ENCODE measurements at places on chromosomes 16 and 17. TPM values are rescaled to one million over a fixed set of nuclear protein-coding genes. Genes with fewer than 3 reads are reported as not detected.
A peak's percentile ranks its signal among the peaks of the same experiment; 100 is the strongest.

DNA sequence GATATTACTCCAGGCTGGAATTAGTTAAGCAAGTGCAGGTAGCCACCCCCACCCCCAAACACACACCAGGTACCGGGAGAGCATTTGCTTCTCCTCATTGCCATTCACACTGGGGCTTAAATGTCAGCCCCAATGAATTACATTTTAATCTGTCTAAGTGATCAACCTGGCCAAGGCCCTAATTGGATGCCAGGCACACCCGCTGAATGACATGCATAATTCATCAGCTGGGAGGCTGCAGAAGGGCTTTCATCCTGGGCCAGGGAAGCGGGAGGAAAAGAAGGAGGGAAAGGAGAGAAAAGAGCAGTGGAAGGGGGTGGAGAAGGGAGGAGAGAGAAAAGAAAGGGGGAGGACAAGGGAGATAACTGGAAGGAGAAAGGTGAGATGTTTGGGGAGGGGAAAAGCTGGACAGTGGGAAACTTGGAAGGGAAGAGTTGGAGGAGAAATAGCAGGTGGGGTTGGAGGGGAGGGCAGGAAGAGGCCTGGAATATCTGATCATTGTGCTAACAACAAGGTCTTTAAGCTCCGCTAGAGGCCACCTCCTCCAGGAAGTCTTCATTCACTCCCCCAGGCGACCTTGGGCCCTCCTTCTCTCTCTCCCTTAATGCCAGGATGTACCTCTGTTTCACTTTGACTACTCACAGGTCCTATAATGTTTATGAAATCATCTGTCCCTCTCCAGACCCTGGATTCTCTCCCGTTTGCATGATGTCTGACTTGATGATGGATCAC lies 40.1 kb upstream of the CES5A start:
- no peak for DNase-seq

Gene HOXB3
- total RNA-seq, result 0.04 TPM

GRCh38 chr17:75406222-75406615 lies 741 bp upstream of the GRB2 start:
- DNase-seq, result no peak

DNA sequence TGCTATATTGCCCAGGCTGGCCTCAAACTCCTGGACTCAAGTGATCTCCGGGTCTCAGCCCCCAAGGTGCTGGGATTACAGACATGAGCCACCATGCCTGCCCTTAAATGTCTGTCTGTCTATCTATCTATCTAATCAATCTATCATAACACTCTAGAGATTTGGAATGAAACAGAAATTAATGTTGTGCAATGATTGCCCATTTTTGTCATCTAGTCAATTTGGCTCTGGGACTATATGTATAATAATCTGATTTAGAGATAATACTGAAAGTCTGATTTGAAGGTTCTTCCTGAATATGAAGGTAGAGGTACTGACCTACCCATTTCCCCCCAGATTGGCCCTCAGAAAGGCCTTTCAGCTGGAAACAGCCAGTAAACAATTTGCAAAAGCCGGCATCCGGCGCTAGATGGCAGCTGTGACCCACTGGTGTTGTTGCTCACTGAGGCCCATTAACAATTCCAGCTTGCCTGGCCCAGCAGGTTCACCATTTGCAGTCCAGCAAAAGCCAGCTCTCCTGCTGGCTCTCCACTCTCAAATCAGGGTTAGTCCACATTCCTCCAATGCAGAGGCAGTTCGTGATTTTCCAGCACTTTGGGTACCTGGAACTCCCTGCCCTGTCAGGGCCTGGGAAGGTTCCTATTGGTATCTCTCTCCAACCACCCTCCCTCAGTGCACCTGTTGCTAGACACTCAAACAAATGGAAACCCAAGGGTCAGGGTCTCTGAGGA lies 22.9 kb upstream of the C16orf87 start:
- DNase-seq, result no peak

DNA sequence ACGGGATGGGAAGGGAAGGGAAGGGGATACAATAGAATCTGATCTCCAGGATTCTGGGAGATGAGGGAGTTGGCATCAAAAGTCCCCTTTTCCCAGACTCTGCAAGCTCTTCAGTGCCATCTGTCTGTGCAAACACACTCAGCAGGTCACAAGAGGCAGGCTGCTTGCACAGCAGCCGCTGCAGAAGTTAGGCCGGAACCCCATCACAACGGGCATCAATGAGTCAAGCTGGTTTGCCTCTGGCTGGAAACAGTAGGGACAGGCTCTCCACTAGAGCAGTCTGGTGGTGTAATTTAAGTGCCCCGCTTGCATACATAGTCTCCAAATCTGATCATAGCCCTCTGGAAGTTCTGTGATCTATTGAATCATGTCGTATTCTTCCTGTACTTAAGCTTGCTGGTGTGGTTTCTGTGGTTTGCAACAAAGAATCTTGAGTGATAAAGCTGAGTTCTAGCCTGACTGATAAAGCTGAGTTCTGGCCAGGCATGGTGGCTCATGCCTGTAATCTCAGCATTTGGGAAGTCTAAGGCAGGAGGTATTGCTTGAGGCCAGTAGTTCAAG lies 33.7 kb upstream of the KDM8 start:
- DNase-seq, result peak; percentile 85

DNA sequence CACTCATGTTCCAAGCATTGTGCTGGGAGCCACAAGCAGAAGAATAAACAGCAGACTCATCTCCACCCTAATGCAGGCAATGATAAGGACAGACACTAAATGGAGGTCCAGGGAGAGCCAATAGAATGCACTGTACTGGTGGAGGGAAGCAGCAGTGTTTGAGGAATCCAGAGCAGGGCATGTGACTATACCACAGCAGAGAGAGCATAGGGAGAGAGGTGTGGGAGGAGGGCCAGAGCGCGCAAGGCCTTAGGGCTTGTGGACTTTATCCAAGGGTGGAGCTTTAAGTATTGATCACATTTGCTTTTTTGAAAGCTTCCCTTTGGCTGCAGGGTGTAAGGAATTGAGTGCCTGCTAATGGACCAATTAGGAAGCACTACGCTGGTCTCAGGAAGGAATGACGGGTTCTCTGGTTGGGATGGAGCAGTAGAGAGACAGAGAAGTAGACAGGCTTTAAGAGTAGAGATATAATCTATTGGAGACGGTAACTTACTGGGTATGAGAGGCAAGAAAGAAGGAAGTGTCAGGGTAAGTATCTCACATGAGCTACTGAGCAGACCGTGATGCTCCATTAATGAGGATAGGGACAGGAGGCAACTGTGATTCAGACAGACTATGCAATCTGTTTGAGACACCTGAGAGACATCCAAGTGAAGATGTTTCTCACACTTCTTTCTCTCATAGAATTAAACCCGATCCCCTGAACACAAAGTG lies 82.2 kb downstream of the MYO1D start:
- DNase-seq, result no peak

- DNase-seq, result no peak
These were observed 12.3 kb downstream of the CHMP6 start for GRCh38 chr17:81003711-81004475.

Gene SNAI3
- total RNA-seq, result not detected

DNA sequence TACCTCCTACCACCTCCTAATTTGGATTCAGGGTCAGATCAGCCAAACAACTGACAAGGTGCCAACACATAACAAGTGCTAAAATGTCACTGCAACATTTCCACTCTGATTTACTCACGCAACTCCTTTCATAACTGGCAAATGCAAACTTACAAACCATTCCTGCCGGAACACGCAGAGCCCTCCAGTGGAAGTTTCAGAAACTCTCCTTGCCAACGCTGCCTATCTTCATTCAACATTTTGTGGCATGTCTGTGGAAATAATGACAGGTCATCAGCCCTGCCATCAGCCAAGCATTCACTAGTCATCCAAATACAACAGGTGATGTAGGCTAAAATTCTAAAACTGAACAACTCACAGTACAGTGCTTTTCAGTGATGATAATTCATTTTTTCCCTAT lies 37.7 kb upstream of the OR3A1 start:
- DNase-seq, result peak; percentile 13

- DNase-seq, result no peak
These were observed 215.0 kb upstream of the HSBP1 start for GRCh38 chr16:83592778-83593177.

DNA sequence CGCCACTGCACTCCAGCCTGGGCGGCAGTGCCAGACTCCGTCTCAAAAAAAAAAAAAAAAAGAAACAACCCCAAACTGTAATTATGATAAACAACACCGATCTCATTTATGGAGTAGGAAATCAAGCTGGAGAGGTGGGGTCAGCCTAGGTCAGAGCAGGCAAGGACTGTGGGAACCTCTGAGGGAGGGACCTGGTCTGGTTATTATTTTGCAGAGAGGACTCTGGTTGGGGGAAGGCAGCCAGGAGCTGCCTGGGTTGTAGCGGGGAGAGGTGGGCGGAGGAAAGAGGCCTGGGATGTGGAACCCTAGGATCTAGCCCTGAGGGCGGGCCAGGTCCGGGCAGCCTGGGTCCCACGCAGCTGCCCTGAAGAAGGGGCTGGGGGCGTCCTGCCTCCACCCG lies 10.9 kb upstream of the HS3ST6 start:
- DNase-seq, result no peak

GRCh38 chr17:8927395-8927794 lies 38.1 kb downstream of the PIK3R5 start:
- no peak for DNase-seq

GRCh38 chr16:77227745-77228144 lies 28.5 kb downstream of the SYCE1L start:
- DNase-seq, result no peak

DNA sequence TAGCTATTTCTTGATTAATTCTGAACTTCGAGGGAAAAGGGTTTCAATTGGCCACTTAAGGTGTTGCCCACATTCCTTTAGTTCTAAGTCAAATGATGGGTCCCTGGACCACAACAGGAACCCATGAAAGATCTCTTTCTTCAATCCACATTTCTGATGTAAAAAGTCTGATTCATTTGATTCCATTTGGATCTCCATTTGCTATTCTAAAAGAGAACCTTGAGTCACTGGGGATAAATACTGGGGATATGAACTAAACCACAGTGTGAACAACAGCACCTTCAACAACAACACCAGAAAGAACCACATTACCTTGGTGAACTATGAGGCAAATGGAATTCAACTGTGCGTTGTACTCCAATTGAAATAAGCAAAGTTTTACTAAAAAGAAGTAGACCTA lies 108.9 kb upstream of the IRX5 start:
- peak; percentile 69 for DNase-seq

- no peak for DNase-seq
These were observed 99.7 kb downstream of the CMIP start for GRCh38 chr16:81544261-81544660.

Gene AURKB
- total RNA-seq, result 78.7 TPM

DNA sequence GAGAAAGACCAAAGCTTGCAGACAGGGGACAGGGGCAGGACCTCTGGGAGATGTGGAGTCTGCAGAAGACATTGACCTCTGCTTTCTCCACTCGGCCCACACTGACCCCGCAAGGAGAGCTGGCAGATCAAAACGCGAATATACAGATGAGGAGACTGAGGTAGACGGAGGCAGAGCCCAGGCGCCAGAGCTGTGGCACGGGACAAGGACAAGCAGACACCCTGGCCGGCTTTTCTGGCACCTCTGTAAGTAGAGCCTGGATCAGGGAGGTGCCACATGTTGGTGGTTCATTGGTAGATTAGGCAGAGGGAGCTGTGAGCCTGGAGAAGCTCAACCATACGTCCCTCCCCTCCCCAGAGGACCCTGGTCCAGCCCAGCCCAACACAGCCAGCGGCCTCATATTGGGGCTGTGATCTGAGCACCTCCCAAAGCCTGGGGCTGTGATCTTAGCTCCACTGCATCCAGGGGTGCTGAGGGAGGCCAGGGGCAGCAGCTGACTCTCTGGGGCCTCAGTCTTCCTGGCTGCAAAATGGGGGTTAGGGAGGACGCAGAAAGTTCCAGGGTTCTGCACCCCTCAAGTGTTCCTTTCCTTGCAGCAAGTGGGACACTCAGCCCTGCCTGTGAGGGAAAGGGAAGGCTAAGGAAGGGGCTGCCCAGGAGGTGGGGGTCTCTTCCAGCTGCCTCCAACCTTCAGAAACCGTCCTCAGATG lies 4.0 kb downstream of the NATD1 start:
- no peak for DNase-seq

DNA sequence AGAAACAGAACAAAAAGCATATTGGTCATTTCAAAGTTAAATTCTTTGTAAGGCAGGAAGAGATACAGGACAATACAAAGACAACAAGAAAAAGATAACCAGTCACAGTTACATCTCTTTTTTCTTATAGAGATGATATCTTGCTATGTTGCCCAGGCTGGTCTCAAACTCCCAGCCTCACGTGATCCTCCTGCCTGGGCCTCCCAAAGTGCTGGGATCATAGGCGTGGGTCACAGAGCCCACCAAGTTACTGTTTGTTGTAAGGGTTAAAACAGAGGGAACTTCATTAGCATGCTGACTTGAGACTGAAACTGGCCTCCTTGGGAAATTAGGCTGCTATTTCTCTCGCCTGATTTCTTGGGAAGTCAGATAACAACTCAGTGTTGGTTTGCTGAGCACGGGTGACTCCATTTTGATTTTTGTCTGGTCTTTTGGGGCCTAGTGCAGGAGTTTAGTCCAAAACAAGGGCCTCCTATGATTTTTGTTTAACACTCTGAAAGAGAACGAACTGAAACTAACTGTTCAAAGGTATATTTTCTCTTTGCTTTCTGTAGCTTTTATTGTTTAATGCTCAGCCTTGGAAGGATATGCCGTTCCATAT lies 31.5 kb upstream of the SEC14L1 start:
- DNase-seq, result no peak

DNA sequence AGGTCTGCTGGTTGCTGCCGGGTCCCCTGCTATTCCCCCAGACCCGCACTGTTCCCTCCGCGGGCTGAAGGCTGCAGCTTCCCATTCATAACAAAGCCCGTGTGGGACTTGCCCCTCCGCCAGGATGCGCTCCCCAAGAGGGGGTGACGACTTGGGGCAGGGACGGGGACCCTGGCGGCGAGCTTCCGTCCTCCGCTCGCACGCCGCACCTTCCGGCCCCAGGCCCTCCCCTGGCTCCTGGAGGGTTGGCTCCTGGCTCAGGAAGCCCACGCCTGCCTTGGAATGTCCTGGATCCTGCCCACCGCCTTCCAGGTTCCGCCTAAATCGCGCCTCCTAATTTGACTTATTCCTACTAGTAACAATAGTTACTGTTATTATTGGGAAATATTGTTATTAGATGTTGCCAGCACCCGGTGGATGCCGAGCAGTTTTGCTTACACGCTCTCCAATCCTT lies 1.1 kb upstream of the TFAP4 start:
- peak; percentile 37 for DNase-seq

DNA sequence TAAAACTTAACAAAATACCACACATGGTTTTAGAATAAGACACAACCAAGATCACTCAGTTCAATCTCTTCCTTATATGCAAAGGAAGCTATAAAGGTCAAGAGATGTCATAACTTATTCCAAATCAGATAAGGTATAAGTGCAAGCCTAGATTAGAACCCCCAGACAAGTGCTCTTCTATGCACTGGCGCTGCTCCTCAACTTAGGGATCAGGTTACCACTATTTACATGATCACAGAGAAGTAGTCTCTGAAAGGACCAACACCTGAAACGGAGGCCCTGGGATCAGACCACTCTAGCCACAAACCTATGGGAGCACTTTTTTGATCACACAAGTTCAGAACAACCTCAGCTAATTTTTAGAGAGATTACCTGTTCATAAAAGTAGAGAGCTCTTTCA lies 16.6 kb downstream of the COPS3 start:
- no peak for DNase-seq

- DNase-seq, result peak; percentile 44
These were observed 2.0 kb upstream of the TMEM11 start for GRCh38 chr17:21215935-21216334.

Gene VAC14
- total RNA-seq, result 39.2 TPM

Data from foreskin keratinocyte (primary cell).